ENCODE measurements at places on chromosomes 7 and 10.
A peak's percentile ranks its signal among the peaks of the same experiment; 100 is the strongest.

DNA sequence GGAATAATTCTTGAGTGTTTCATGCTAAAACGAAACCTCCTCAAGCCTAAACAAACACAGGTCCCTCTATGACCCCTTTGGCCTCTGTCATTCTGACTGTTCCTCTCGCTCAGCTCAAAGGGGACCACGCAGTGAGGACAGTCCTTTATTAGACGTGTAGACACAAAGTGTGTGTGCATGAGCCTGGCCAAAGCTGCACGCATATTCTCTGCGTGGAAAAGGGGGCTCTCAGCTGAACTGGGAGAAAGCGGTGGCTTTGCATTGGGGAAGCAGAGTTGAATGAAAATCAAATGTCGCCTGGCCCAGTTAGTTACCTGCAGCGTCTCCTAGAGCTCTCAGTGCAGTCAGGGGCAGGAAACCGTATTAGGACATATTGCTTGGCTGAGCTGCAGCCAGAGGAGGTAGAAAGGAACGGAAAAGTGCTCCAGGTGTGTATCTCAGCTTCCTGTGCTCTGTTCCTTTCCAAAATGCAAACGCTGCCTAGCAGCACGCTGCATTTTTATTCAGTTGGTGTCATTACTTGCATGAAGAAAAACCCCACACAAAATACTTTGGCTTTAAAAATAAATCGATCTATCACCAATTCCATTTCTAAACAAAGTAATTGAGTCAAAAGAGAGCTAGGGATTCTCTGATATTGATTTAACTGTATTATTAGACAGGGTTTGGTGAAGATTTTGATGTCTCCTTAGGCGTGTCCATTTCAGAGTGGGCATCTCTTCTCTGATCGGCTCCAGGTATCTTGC, 4.9 kb downstream of the GATA3 start:
- DNase-seq: peak; percentile 71

DNA sequence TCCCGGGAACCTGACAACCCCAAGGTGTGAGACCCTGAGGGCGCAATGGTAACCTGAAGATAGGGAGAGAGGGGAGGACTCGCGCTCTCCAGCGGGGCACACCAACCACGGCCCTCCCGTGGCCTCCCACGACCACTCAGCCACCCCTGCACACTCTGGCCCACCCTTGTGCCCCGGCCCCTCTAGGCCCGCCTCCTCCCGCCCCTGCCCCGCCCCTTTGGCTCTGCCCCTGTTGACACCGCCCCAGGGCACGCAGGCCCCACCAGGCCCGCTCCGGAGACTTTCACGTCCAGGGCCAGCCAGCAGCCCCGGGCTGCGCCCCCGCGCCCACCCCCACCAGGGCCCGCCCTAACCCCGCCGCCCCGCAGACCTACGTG, 10.9 kb downstream of the ATG9B start:
- DNase-seq: no peak

DNA sequence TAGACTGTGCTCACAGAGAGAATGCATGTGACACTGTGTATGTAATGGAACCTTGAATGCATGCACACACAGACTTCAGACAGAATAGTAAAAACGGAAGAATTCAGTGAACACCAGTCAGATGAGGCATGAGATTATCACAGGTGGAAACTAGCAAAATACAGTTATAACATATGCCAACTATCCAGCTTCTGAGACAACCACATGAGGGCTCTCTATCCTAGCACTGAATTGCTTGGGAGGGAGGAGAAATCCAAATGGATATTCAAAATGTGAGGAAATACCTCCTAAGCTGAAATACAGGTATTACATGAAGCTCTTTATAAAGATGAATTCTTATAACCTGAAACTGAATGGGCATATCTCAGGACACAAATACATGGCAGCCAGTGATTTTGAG, 30.6 kb downstream of the GARS1 start:
- no peak for DNase-seq

- no peak for DNase-seq
Measured at GRCh38 chr7:33039257-33039902, 23.2 kb downstream of the NT5C3A start.

DNA sequence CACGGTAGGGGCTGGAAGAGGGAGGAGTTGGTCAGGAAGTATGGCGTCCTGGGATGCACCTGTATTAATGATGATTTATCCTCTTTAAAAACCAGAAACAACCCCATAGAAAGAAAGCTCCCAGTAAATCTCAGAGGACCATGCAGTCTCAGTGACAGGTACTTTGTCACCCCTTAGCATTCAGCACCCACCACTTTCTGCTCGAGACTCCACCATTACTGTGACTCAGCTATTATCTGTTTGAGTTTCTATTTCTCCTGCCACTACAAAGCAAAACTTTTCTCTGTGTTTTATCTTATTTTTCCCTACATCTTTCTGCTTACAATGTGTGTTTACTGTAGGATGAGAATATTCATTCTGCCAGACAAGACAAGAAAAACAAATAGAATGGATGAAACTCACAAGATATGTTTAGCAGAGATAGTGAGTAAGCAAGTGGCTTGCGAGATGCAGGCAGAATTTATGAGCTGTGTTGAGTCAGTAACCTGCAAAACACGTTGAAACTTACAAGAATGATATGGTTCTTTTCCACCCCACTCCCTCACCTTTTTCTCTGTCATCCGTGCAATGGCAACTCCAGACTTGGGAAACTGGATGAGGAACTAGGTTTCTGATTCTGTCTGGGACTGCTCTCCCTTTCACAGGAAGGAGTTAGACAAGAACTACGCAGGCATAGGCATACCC, 127.1 kb downstream of the AOAH start:
- DNase-seq: no peak

- DNase-seq: no peak
Measured at GRCh38 chr10:95820363-95820762, 64.4 kb downstream of the ENTPD1 start.

GRCh38 chr10:4006858-4007257, 221.8 kb upstream of the KLF6 start:
- no peak for DNase-seq

Measured in retina (tissue), 1 donor.